ENCODE measurements at places on chromosomes 6 and 20.

GRCh38 chr6:158460602-158461169 lies 99.2 kb upstream of the TMEM181 start:
- DNase-seq, result peak; percentile 8

DNA sequence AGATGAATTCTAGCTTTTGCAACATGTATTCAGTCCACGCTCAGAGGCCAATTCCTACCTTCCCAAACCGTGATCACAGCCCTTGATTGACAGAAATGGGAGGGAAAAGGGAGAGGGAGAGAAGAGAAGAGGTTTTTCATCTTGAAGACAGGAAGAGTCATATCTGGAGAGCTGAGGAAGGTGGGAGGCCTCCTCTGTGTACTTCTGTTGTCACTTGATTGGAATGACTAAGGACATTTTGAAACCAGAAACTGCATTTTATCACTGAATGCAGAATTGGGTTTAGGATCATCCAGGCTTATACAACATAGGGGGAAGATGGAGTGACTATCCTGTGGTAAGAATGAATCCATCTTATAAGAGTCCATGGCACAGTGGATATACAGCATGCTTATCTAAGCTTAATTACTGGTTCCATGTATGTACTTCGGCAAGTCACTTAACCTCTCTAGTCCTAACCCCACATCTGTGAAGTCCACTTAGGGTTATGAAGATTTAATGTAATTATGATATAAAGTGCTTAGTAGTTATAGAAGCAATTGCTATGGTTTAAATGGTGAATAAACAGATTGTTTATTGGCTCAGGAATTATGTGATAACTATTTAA lies 144.0 kb downstream of the BCKDHB start:
- DNase-seq, result peak; percentile 2

DNA sequence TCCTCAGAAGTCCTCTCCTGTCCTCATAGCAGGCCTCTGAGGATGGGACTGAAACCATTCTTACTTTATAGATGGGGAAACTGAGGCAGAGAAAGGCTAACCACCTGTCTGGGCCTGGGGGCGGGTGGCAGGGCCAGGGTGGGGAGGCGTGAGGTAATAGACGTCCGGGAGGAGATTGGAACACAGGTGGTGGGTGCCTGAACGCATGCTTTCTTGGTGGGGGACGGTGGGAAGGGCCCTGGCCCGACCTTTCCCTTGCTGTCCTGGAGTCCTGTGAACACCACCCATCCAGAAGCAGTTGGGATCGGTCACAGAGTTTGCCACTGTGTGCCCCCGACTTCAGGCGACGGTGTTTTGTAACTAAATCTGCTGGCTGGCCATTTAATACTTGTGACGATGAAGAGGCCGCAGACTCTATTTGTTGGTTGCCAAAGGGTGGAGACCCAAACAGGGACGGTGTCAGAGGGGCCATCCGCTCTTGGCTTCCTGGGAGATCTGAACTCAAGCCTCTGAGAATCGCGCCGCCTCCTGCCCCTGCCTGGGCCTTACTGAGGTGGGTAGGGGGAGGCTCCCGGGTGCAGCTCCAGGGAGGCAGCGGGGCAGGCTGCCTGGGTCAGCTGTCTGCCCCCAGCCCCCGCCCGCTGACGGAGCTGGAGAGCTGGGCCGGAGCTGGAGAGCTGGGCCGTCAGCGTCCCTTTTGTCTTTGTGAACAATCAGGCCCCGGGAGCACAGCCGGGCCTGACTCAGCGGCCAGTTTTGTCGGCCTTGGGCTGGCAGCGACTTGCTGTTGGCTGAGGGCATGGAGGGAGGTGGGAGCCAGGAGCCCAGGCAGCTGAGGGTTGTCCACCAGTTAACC lies 4.1 kb downstream of the RBM38 start:
- DNase-seq, result no peak

DNA sequence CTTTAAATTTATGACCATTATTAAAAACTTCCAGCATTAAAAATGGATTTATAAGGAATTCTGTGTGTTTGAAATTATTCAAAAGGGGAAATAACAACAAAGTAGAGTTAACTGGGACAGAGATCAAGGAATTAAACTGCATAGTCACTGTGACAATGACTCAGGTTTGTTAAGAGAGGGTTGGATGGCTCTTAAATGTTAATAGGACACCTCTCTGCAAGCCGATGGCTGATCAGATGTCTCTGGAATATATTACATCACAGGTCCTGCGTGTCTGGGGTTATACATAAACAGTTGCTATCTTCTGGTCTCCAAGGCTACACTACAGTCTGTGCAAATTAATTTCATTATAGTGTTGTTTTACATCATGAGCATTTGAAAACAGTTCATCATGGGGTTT lies 574.3 kb downstream of the COL12A1 start:
- no peak for DNase-seq

GRCh38 chr6:108563292-108563691 lies 2.6 kb downstream of the FOXO3 start:
- no peak for DNase-seq

DNA sequence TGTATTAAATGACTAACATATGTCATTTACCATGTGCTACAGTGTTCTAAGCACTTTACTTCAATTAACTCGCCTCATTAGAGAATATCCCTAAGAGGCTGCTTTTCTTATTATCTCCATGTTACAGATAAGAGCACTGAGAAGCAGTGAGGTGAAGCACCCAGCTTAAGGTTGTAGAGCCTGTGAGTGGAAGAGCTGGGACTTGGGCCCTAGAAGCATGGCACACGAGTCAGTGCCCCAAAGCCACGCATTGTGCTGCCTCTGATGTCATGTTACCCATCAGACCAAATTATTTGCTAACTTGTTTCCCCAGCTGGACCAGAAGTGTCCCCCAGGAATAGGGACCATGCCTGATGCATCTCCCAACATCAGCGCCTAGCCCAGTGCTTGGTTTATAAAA lies 34.1 kb downstream of the POFUT1 start:
- DNase-seq, result no peak

DNA sequence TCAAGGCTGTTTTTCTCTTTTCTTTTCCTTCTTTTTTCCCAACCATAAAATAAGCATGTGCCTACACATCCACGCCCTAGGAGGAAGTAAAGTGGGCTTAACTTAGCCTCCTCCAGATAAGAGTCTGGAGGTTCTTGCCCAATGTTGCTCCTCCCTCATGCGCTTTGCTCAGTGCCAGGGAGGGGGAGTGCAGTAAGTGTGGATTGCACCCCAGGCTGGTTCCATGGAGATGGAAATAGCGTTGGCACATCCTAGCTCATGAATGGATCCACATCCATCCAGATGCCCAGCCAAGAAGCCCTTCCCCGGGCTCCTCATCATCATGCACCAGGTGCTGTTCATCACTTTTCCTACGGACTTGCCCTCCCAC lies 58.2 kb downstream of the NEDD9 start:
- DNase-seq, result no peak

DNA sequence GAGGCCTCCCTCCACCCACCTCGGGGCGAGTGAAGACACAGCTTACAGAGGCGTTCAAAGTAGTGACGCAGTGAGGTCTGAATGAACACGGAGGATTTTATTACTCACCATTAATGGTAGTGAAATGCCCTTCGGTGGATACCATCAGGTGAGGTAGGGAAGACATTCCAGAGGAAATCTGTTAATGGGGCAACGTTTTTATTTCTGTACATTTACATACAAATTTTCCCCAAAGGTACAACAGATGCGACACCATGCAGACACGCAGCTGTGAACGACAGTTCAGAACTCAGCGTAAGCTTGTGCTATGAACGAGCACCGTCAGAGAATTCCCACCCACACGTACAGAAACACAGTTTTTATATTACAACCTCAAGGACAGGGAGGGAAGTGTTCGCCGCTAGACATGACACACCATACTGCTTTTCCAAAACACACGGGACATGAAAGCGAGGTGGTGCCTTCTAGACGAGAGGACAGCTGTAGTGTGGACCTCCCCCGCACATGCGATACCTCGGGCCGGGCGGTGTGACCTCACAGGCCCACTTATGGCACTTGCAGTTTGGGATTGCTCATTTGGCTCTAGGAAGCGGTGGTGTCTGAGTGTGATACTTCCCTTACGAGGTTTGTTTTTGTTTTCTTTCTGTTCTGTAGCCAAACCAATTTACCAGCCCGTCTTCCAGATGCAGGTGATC lies 10.7 kb downstream of the PSMG4 start:
- DNase-seq, result peak; percentile 39

GRCh38 chr6:159020011-159020410 lies 20.0 kb upstream of the RSPH3 start:
- DNase-seq, result no peak

DNA sequence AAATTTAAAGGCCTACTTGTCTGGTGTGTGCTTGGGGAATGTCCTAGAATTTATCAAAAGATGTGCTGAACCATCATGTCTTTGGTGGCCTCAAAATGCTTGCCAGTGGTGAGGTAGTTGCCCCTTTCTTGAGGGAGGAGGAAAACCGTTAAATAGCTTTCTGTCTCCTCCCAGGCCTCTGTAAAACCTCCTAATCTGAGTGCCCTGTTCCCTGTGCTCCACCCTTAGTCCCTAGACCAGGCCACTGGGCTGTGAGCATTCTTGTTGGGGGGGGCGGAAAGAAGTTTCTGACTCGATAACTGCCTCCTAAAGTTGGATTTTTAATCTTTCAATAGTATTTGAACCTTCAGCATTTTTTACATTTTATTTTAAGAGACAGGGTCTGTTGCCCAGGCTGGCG lies 23.1 kb downstream of the JARID2 start:
- no peak for DNase-seq
